ENCODE measurements at places on chromosomes 11 and 22.

DNA sequence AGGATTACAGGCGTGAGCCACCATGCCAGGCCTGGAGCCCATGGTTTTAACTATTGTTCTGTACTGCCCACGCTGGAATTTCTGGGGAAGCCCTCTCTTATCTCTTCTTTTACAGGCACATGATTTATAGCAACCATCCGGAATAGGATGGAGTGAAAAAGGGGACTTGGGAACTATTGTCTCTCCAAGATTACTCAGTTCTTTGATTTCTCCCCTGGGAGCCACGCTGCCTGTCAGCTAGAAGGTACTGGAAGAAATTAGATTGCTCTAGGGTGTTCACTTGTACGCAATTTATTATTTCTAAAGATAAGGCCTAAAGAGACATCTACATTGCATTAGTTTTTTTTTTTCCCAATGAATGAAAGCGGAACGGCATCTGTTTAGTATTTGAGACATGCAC, 65.6 kb upstream of the PTPRJ start:
- no peak for DNase-seq

DNA sequence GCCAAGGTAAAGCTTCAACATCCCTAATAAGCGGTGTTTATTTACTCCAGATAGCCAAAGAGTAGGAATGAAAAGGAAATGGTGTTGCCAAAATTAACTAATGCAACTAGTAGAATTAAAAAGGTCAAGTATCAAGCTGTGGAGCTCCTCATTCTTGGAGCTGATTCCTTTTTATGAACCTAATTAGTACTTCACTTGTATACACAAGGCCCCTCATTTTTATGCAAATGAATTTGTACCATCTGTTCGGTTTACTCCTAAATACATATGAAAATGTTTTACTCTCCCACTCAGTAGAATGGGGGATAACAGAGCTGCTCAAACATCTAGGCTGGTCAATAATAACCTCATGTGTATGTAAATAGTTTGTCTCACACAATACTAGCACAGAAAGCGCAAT, 426.4 kb upstream of the LUZP2 start:
- DNase-seq = no peak

- no peak for DNase-seq
Measured at GRCh38 chr11:75151346-75152047, 590 bp downstream of the SLCO2B1 start.

DNA sequence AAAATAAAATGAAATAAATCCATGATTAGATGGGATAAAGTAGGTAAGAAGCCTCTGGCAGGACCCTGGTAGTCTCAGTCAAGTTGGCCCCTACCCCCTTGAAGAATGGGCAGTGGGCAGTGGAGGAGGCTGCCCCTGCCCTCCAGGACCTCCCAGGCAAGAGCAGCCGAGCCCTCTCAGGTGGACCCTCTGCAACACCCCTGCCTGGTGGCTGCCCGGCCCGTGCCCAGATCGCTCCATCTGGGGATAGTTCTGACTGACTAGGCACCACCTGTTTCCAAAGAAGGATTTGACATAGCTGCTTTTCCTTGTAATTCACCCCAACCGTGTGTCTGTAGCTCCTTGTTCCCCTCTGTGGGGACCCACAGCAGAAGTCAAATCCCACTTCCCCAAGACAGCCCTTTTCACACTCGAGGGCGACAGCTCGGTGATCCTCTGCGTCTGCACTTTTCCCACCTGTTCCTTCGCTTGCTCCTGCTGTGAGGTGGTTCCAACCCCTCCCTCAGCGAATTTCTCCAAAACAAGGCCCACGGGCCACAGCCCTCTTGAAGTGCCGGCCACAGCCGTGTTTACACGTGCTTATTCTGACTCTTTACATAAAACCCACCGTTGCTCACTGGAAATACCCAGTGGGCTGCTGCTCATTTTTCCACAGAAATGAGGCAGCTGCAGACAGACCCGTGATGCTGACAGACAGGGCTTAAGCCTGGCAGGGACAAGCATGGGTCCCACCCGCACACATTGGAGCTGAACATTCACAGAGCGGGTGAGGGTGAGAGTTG, 5.5 kb upstream of the TMPRSS13 start:
- DNase-seq = no peak

GRCh38 chr11:112844517-112844916, 116.7 kb upstream of the NCAM1 start:
- no peak for DNase-seq

DNA sequence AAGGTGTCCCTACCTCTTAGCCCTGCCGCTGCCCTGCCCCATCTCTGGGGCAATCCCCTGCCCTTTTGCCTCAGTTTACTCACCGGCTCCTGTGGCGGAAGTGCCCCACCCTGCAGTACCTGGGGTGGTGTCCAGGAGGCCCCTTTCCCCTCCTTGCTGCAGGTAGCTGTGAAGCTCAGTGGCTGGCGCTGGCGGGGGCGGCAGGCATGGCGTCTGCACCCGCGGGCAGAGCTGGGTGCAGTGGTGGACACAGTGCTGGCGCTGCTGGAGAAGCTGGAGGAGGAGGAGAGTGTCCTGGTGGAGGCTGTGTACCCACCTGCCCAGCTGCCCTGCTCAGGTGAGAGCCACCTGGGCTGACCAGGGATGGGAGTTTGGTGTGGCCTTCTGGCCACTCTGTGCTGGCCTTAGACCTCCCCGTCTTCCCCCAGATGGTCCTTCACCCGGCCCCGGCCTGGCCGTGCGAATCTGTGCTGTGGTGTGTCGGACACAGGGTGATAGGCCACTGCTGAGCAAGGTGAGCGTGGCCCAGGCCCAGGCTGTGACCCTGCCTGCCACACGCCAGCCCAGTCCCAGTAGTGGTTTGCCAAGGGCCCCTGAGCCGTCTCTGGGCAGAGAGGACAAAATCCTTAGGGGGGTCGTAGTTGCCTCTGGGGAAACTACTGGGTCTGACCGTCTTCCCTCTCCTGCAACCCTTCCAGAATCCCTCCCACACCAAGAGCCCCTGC, 4.0 kb downstream of the CARNS1 start:
- no peak for DNase-seq

DNA sequence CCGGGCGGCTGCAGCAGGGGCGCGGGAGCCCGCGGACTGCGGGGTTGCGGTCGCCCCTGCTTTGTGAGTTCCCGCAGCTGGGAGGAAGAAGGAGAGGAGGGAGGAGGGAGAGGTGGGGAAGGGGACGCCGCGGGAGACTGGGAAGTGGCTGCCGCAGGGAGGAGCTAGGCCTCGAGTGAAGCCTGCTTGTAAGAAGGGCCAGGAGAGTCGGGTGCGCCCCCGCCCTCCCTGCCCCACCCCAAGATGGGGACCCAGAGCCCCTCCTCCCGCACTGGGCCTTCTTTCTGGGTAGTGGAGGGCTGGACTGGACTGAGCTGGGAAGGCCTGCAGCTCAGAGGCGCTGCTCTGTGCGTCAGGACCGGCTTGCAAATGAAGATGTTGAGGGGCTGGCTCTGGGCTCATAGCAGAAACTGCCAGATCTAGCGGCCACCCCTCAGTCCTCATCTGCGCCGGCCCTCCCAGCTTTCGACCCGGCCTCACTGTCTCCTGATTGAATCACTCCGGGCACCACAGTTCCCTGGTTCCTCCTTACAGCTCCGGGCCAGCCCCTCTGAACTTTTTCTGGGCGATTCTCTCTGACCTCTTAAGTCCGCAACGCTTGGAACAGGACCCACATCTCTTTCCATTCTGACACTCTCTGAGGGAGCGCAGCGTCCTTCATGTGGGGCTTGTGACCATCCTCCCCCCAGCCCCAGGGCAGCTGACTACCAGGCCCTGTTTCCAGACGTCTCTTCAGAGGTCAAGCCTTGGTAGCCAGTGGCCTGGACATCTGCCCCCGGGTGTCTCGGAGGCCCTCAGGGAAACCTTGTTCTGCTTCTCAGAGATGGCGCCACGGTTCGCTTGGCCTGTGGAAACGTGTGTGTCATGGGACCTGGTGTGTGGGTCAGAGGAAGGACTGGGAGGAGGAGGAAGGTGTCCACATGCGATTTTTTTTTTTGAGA, 21.9 kb downstream of the SERPINH1 start:
- DNase-seq = no peak

GRCh38 chr22:35505399-35506258, 35.0 kb upstream of the RASD2 start:
- no peak for DNase-seq

- no peak for DNase-seq
Measured at GRCh38 chr22:17678817-17679385, 40.3 kb downstream of the BCL2L13 start.

DNA sequence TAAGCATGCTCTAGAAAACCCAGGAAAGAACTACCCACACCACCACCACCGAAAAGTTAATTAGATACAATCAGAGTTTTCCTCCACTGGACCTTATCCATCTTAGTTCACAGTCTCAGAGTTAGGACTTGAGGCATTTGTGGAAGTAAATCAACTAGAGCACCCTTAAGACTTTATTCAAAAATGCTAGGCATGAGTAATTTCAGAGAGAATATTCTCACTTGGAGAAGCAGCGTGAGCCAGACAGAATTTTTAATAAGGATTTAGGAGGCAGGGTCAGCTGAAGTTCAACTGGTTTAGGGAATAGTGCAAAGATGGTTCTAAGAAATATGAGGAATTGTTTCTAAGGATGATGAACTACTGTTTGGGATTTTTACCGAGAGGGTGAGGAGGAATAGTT, 1.2 kb upstream of the OLFML1 start:
- DNase-seq = no peak

GRCh38 chr11:20639688-20640087, 29.7 kb upstream of the NELL1 start:
- DNase-seq = no peak

- no peak for DNase-seq
Measured at GRCh38 chr11:25970726-25971508, 361.0 kb upstream of the ANO3 start.

DNA sequence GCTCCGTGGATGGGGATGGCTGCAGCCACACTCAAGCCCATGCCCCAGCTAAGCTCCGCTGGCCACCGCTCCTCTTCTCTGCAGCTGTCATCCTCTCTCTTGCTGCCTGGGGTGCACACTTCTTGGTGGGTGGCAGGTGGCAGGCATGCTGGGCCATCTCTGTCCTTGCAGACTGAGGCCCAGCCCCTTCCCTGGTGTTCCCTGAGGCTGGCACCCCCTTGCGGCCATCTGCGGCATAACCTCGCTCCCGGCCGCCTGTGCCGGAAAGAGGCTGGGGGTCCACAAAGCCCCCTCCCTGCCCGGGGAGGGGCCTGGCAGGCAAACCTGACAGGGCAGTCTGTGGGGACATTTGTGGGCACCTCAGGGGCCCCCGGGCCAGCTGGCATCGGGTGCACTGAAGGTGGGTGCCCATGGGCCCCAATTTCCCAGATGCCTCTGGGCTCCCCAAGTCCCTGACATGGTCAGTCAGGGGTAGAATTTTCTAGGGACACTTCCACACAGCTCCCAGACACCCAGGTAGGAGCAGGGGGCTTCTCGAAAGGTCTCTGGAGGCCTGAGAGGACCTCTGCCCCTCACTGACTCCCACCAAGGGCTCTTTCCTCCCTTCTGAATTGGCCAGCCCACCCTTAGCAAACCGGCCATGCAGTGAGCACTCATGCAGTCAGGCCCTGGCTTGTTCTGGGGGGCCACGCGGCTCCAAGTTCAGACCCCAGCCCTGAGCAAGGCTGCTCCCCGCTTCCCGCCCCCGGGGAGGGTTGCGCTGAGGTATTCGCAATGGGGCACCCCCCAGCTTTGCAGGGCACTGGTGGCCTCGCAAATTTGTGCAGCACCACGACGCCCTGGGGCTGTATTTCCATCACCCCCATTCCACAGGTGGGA, 23.5 kb upstream of the TH start:
- DNase-seq = peak; percentile 11

- DNase-seq = no peak
Measured at GRCh38 chr11:133503236-133503635, 29.1 kb downstream of the OPCML start.

DNA sequence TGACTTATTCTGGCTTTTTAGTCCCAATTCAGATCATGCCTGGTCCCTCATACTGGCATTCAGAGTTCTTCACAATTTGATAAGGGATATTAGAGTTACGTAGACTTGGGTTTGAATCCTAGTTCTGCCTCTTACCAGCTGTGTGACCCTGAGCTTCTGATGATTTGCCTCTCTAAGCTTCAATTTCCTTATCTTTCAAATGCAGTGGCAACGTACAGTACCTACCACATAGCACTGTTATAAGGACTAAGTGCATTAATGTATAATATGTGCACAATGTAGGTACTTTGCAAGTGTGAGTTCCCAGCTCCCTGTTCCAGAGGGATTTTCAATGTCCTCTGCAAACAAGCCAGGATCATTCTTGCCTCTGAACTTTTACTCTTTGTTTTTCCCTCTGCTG, 7.3 kb downstream of the RHOG start:
- DNase-seq = no peak

DNA sequence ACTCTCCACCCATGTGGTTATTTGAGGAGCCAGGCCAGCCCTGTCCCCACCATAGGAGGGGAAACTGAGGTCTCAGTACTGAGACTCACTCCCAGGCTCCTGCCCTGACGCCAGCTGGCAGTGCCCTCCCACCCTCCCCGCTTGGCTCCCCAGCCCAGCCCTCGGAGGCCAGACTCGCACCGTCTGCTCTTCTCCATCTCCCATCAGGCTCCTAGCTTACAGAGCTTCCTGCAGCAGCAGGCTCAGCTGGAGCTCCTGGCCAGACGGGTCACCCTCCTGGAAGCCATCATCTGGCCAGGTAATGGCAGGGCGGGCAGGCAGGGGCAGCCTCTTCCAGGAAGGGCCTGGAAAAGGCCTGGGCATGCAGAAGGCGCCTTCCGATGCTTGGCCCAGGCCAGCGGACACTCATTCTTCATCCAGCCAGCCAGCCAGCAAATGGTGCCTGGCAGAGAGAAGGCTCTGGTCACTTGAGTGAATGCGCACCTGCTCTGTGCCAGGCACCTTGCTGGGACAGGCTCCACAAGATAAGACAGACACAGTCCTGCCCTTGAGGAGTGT, 12.6 kb downstream of the RHBDD3 start:
- DNase-seq = no peak

GRCh38 chr11:129257512-129257911, 65.4 kb upstream of the ARHGAP32 start:
- DNase-seq = no peak

DNA sequence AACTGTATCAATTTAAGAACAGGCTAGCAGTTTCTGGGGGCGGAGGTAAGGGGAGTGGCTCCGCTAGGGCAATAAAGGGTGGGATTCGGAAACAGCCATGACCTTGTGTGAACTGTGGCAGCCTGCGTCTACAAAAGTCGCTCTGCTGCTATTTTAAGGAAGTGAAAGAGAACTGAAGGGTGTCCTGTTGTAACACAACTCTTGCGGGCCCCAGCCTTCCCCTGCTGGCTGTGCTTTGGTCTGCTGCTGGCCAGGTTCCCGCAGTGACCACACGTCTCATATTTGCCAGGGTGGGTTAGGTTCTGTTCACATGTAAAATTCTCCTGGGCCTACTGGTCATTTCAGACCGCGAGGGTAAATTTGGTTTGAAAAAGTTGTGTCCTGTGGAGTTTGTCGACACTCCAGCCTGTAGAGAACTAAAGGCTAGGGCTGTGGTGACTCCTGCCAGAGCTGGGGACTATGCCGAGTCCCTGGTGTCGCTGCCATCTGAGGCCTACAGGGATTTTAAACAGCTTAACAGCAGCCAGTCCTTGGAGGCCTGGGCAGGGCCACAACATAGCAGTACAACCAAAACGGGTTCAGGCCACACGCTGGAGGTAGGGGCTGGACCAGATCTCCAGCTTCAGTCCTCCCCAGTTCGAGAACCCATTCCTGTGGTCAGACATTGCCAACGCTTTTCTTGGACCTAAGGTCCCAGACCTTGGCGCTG, 1.1 kb upstream of the PPFIBP2 start:
- DNase-seq = no peak

GRCh38 chr11:17012712-17013547, 1.3 kb downstream of the PLEKHA7 start:
- DNase-seq = peak; percentile 88
